Hematopoietic multipotent progenitor cell (in vitro differentiated cells): ENCODE measurements at places on chromosomes 3 and 15. TPM values are rescaled to one million over a fixed set of nuclear protein-coding genes. Genes with fewer than 3 reads are reported as not detected.

- DNase-seq, result no peak
These were observed 19.9 kb upstream of the TNFAIP8L3 start for GRCh38 chr15:51114437-51115119.

DNA sequence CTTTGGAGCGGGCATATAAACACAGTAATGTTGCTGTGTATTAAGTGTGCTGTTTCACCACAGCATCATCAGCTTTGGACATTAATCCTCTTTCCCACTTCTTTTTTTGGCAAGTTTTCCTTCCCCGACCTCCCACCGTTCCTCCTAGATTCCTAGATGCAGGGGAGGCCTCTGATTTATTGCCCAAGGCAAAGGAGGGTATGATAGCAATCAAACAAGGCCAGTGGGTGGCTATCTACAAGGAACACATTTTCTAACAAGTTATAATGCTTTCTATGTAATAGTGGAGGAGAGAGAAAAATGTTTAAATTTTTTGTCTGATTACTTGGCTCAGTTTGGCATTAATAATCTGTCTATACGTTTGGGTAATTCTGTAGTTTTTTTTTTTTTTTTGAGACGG is 38.1 kb downstream of the ATG7 start:
- no peak for DNase-seq

DNA sequence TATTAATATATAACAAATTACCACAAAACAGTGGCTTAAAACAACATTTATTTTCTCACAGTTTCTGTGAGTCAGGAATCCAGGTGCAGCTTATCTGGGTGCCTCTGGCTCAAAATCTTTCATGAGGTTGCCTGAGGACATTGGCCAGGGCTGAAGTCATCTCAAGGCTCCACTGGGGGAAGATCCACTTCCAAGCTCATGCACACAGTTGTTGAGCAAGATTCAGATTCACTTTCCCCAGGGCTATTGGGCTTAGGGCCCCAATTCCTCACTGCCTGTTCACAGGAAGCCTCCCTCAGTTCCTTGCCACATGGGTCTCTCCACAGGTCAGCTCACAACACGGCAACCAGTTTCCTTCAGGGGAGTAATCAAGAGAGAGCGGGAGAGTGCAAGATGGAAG is 35.0 kb downstream of the RFTN1 start:
- DNase-seq, result no peak

CLRN1 gene
- total RNA-seq, result not detected

DNA sequence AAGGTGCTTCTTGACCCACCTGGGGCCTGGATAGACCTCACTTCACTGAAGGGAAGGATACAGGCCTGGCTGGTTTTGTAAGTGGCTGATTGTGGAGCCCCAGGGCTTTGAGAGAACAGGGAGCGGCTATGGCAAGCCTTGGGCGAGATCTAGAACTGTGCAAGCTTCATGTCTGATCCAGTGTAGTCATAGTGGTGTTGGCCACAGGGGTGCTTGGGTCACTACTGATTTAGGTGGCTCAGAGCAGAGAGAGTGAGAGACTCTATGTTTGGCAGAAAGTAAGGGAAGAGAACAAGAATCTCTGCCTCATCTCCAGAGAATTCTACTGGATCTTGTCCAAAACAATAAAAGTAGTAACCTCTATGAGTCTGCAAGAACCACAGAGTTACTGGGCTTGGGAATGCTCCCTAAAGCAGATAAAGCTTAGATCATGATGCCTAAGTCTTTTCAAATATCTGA is 394.2 kb upstream of the EPHA3 start:
- DNase-seq, result no peak

DNA sequence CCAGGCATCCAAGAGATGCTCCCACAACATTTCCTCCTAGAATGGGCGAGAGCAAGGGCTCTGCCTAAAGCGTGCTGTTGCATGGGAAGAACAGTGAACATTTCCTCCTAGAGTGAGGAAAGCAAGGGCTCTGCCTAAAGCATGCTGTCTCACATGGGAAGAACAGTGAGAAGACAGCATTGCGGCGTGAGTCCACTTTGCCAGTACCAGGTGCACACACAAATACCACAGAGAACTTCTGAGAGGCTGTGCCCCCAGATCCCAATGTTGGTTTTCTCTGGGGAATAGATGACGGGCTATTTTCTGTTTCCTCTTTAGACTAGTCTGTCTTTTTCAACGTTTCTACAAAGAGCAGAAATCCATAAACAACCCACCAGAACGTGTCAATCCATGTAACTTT is 142.9 kb downstream of the LRRK1 start:
- no peak for DNase-seq
